ENCODE measurements at places on chromosomes 4 and X.
A peak's percentile ranks its signal among the peaks of the same experiment; 100 is the strongest.

DNA sequence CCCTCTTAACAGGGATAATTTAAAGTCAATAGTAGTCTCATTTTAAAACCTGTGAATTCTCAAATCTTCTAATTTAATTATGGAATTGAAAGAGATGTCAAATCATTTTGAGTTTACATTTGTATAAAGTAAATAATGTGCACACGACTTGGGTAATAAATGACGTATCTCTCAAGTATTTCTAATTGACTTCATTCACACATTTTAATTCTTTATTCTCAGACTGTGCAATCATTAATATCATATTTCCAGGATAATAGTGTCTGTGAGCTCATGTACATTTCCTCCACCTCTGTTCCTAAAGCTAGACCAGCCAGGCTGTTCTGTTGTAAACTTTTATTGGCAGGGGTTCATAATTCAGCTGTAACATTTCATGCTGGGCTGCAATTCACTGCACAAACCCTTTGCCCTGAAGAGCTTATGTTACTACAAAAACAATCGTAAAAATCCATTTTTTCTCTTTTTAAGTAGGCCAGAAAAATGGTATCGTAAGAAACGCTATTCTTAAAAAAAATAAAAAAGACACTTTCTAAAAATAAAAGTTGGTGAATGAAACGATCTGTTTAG, 1103.1 kb upstream of the TENM3 start:
- DNase-seq = no peak

- DNase-seq = peak; percentile 64
Measured at GRCh38 chr4:123488916-123489315, 92.3 kb downstream of the SPRY1 start.

GRCh38 chr4:123777373-123777772, 380.8 kb downstream of the SPRY1 start:
- no peak for DNase-seq

GRCh38 chrX:42384956-42385355, 393.0 kb downstream of the PPP1R2C start:
- DNase-seq = no peak

GRCh38 chrX:40154853-40155588, 57.3 kb upstream of the BCOR start:
- DNase-seq = peak; percentile 80

- DNase-seq = no peak
Measured at GRCh38 chr4:143606480-143606879, 93.0 kb downstream of the SMARCA5 start.

DNA sequence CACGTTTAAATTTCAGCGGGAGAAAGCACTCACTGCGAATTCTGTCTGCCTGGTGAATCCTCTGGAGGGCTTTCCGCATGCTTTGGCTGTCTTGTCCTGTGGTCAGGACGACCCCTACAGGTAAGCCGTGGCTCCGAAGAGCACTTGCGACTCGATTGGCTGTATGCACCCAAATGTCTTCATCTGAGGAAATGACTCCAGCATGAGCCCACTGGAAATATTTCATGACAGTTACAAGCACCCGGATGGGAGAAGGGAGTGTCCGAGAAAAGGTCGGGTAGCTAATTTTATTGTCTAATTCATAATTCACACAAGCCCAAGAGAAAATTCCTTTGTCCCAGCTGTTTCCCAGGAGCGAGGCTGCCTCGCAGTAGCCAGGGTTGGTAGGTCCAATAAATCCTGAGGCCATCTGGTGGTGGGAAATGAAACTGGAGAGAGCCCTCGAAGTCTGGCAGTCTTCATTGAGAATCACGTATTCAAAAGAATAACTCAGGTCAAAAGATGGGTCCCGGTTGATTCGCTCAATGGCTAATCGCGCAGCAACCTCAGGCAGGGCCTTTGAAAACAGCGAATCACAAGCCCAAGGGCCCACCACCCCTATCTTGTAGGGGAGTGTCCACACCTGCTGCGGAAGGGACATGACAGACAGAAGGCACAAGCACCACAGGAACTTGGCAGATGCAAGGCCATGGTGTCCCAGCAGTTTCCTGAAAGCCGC, 6.6 kb downstream of the GUCY2F start:
- peak; percentile 67 for DNase-seq

DNA sequence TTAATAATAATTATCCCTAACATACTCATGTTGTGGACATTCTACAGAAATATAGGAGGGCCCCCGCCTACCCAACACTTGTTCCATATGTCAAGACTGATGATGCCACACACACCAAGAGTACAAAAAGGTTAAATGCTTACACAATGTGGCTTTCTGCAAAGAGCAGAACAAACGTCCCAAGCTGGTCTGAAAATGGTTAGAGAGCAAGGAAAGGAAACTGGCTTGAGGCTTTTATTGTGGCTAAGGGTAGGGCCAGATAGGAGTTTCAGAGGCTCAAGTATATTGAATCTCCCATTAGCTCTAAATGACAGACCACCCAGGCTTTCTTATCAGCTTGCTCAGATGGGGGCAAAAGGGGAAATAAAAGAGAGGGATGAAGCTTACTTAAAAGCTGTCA, 134.1 kb upstream of the C1QTNF7 start:
- DNase-seq = no peak

DNA sequence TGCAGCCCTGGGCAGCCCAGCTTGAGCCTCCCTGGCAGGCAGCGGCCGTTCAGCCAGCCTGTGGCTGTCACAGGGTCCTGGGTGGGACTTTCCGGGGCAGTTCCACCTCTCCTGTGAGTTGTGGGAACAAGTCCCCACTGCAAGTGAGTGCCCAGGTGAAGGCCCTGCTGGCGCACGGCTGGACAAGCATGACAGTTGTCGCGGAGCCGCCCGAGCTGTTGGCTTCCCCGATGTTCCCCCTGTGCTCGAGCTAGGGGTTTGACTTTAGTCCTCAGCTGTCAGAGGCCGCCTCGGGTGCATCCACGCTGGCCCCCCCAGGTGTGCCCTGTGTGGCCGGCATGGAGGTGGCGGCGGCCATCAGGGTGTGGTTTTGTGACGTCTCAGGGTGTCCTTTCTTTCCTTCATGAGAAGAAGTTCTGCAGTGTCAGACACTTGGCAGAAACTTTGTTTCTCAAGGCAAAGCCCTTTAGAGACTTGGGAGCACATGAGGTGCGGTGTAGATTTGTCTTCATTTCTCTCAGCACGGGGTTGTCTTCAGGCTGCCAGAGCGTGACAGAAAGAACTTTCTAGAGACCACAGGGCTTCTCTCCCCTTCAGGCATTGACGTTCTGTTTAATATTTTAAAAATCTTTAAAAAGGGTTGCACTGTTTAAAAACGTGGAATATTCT, 69.4 kb upstream of the HGFAC start:
- peak; percentile 2 for DNase-seq

- DNase-seq = no peak
Measured at GRCh38 chrX:2696698-2697215, 5.7 kb downstream of the CD99 start.

DNA sequence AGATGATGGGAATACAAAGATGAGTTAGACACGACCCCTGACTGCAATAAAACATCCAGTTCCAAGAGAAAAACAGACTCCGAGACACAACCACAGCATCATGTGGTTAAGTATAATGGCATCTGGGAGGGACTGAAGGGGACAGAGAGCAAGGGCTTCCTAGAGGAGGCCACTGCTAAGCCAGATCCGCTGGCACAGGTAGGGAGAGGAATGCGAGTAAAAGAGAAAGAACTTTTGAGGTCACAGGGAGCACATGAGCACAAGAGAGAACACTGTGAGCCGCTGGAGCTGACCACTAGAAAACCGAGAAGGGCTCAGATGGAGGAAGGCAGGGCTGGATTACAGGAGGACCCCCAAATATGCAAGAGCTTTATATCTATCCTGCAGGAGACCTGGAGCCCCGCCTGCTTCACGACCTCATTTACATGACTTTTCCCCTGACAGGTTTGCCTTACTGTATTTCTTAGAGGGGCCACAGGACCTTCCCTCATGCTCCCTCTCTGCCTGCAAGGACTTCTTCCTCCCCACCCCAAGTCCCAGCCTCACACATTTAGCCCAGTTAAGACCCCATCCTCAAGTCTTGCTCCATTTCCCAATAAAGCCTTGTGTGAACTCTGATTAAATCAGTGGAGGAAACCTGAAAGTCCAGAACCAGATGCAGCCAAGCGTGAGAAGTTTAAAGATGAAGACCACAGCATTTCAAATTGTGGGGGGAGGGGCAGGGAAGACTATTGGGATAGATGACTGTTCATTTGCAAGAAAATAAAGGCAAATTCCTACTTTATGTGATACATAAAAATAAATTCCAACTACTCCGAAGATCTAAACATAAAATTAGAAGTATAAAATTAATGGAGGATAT, 29.6 kb downstream of the MFAP3L start:
- no peak for DNase-seq

DNA sequence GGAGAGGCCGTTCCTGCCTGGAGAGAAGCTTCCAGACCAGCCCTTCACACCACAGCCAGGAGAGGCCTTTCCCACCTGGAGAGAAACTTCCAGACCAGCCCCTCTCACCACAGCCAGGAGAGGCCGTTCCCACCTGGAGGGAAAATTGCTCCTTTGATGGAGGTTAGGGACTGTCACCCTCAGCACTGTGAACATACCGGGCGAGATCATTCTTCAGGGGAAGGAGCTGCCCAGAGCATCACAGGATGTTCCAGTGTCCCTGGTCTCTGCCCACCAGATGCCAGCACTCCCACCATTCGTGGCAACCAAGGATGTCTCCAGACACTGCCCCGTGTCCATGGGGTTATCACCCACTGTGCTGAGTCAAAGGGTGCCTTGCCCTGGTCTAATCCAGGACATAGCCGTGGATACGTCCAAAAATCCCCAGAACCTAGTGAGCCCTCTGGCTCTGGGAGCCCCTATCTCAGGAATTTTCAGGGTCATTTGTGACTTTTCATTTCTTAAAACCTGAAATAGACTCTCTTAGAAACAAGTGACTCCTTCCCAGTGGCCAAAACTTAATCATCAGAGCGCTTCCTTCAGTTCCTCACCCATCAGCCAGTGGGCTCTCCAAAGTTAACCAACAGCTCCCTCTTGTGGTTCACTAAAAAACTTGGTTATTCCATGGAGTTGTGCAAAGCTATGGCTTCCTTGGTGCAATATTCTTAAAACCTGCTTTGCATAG, 80.2 kb downstream of the CRMP1 start:
- DNase-seq = peak; percentile 84

DNA sequence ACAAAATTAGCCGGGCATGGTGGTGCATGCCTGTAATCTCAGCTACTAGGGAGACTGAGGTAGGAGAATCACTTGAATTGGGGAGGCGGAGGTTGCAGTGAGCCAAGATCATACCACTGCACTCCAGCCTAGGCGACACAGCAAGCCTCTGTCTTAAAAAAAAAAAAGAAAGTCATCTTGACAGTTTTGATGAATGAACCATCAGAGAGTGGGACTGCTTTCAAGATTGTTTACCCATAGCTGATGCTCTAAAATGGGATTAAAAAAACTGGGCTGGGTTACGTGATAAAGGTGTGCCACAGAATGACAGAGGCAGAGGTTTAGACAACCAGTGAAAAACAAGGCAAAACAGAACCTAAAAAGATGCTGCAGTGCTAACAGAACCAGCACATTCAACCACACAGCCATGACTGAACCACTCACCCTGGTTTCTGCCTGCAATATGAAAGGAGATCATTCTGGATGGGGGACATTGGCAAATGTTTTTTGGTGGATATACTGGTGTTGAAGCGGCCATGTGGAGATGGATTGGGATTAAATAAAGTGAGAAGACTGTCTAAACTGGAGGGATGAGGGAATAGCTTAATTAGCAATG, 22.2 kb downstream of the GPAT3 start:
- no peak for DNase-seq

DNA sequence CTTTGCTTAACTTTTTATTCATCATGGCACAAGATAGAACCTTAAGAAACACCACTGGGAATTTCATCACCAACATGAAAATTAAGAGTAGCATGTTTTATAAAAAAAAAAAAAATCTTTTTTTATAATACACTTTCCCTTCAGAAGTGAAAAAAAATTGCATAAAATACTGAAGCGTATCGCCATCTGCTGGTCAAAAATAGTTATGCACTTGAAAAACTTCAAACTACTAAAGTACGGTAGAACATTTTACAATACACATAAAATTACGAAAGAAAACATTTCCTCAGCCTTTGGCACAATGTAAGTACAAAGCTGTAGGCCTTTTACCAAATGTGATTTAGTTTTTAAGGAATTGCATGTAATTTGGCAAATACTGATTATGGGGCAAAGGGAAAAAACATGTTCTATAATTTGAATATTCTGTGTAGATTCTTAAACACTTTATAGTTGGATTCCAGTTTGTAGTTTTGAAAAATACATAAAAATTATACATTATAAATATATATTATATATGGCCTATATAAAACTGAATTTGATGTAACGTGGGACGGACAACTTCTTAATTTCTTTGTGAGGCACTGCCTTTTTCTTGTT, 26.5 kb downstream of the HCCS start:
- DNase-seq = peak; percentile 63

DNA sequence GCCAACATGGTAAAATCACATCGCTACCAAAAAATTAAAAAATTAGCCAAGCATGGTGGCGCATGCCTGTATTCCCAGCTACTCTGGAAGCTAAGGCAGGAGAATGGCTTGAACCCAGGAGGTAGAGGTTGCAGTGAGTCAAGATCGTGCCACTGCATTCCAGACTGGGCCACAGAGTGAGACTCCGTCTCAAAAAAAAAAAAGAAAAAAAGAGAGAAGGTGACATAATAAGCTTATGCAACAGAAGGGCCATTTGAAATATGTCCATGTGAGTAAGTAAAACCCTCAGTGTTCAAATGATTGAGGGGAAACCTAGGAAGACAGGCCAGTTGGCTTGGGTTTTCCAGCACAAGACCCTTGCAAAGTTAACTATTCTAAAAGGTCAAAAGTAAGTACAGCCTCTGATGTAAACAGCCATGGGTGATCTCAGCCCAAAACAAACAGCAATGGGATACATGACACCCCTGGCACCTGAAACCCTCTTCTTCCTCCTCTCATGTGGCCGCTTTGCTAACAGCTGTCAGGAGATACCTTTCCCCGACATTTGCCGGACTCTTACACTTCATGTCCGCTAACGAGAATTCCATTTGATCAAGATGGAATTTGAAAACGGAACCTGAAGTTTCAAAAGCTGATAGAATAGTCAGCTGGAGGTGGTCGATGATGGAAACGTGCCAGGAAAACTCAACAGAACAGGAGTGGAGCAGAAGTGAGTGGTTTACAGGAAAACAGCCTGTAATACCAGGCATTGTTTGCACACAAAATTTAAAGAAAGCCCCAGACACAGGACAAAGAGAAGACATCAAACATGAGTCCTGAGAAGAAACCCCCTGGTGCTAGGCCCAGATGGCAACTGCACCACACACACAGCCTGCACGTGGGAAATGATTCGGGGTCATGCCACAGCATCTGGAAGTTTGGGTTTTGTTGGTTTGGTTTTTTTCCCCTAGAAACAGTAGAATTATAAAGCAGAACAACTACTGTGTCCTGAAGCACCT, 93.0 kb upstream of the STS start:
- no peak for DNase-seq

GRCh38 chr4:180665994-180666824, 1577.0 kb upstream of the TENM3 start:
- peak; percentile 84 for DNase-seq

- no peak for DNase-seq
Measured at GRCh38 chr4:127788517-127788916, 6.4 kb downstream of the HSPA4L start.

DNA sequence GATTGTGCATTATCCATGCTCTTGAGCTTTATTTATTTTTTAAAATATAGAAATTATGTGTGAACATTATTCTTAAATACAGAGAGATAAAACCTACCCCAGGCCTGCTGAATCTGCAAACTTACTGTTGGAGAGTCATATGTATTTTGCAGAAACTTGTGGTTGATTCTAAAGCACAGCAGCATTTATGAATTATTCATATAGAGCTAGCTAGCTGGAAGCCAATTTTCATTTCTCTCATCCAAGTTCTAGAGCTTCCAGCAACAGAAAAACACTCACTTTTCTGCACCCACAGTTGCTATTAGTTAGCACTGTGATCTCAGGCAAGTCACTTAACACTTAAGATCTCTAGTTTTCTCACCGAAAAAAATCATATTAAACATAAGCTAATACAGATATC, 479.5 kb upstream of the FAM47C start:
- DNase-seq = no peak

Data from hepatocyte (in vitro differentiated cells).